Hematopoietic multipotent progenitor cell (in vitro differentiated cells): ENCODE measurements at places on chromosomes 1 and 21.

DNA sequence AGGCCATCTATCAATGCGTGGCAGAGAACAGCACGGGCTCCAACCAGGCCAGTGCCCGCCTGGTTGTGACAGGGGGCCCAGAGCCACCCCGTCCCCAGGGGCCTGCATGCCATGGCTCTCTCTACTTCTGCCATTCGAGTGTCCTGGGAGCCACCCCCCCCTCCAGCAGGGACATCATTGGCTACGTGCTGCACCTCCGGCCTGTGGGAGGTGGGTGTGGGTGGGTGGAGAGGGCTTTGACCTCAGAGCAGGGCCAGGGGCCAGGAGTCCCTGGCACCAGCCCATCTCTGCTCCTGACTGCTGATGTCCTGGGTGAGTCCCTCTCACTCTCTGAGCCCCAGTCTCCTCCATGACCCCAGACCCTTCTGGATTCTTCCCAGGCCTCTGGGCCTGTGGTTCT, 25.3 kb downstream of the SLC27A3 start:
- DNase-seq, result no peak

DNA sequence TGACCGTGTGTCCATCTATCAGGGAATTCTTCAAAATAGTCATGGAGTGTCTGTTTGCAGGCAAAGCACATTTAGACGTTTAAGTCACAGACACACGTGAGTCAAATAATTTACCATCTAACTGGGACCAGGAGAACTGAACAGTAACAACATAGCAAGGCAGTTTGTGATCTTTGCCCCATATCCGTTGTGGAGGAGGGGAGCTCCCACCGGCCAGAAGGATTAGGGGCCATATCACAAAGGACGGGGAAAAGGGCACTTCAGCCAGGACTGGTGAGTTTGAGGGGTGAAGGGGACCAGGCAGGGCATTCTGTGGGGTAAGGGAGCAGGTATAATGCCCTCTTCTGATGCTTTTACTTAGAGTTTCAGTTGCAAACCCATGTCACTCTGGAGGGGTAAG, 22.9 kb downstream of the ELAPOR1 start:
- no peak for DNase-seq

GRCh38 chr1:35656863-35657232, 15.5 kb upstream of the PSMB2 start:
- DNase-seq, result no peak

GRCh38 chr1:53172426-53173128, 24.0 kb upstream of the CPT2 start:
- no peak for DNase-seq

DNA sequence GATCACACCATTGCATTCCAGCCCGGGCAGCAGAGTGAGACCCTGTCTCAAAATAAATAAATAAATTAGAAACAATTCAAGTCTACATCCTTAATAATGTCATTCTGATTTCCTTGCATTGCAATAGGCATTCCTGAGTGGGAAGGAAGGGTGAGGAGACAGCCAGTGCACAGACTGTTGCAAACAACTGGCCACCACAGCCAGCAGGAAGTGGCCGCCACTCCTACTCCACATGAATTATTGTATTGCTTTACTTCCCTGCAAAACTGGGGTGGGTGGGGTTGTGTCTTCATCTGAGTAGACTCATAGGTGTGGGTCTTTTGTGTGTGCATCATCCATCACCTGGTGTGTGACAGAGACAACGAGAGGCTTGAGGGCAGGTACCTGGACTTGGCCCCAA, 60.1 kb downstream of the OPTC start:
- no peak for DNase-seq

GRCh38 chr1:166489670-166490436, 323.1 kb upstream of the FAM78B start:
- DNase-seq, result peak; percentile 28

DNA sequence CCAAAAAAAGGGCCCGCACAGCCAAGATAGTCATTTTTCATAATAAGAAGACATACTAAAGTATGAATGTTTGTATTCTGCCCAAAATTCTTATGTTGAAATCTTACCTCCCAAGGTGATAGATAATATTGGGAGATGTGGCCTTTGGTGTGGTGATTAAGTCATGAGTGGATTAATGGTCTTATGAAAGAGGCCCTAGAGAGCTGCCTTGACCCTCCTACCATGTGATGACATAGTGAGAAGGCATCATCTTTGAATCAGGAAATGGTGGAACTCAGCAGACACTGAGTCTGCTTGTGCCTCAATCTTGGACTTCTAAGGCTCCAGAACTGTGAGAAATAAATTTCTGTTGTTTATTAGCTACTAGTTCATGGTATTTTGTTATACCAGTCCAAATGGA, 11.8 kb upstream of the RNPC3 start:
- DNase-seq, result no peak

DNA sequence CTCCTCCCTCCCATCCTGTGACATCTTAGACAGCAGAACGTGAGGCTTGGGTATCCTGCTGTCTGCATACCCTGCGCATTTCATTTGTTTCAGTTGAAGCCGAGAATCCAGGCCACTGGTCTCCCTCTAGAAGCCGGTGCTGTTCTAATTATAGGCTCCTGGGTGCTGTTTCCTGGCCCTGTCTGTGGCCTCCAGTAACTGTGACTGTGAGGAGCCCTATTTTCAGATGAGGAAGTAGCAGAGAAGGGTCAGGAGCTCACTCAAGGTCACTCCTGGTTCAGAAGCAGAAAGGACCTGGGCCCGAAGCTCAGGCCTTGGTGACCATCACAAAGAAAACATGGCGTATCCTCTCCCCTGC, 24.0 kb downstream of the COQ8A start:
- no peak for DNase-seq

DNA sequence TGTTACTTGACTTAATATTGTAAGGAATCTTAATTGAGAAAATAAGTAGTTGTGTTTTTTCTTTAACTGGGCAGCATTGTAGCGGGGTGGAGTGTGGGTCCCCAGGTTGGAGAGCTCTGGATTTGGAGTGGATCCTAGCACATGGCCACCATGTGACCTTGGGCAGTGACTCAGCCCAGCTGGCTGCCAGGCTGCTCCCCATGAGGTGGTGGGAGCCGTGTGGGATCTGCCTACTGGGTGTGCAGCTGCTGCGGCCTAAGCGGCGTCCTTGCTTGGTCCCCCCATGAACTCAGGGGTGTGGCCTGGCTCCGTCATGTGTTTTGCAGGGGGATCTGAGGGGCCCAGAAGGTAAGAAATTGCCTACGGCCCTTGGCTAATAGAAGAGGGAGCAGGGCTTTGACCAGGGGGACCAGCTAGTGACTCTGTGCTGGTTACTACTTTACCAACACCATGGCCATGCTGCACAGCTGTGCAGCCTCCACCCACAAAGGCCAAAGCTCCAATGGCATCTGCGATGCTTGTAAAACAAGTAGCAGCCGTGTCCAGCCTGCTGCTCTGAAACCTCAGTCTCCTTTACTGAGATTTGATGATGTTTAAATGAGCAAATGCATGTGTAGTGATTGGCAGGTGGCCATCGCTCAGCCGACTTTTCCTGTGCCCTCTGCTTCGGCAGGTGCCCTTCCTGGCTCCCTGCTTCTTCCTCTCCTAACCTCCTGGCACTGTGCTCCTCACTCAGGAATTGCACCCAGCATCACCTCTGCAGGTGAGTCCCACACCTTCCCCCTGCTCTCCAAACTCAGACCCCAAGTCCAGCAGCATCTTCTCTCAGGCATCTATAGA, 68.3 kb downstream of the ADARB1 start:
- DNase-seq, result no peak

DNA sequence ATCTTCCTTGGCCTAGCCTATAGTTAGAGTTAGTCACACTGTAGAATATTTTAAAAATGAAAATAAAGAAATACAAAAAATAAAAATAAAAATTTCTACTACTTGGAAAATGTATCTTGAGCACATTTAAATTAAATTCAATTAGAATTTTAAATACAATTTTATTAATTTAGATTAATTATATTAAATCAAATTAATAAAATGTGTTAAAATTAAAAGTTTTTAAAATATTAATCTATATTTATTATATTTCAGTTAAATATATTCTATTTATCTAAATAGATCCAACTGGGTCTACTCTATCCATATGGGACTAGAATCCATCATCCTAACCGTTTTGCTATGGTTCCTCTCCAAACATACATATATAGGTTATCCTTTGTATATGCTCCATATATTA, 588.3 kb upstream of the TMPRSS15 start:
- no peak for DNase-seq

GRCh38 chr1:37940299-37940947, 6.4 kb downstream of the INPP5B start:
- no peak for DNase-seq

DNA sequence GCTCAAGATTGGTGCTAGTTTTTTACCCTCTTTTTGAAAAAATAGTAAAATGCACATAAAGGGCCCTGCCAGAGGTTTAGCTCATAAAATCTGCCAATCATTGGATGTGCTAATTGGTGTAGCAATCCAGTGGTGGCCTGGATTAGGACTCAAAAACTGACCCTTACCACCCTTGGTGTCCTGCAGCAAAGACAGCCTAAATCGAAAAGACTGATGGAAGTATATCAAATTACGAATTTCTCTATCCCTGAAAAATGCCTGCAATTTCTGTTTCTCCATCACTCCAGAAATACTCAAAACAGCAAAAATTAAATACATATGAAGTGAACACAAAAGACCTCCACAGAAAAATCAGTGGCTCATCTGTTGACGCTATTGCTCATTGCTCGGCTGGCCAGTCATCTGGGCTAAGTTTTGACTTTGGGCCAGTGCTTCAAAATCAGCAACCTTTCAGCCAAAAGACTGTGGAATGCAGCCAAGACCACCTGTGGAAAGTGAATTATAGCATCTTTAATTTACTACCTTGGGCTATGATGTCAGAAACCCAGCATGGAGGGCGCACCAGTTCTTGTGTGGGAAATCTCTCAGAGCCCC, 30.0 kb downstream of the WLS start:
- no peak for DNase-seq

DNA sequence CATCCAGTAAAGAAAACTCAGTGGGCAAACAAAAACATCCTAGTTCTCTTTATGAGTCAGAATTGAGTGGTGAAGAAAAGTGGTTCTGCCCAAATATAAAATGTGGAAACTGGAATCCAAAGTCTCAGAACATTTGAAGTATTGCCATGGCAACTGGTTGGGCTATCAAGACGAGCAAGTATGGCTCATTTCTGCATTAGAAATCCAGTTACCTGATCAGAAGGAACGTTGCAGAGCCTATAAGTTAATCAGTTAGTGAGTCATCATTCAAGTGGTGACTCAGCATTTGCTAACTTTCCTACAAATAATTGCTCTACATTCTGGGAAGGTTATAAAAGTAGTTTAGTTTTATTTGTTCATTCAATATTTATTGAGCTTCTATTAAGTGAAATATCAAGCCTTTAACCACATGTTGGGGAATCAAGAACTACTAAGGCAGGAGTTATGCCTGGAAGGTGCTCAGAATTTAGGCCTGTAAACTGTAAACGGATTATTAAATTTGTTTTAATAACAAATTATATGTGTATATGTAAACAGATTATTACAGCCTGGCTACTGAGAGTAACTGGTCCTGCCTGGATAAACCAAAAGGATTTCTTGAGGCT, 104.3 kb downstream of the PAPPA2 start:
- no peak for DNase-seq

GRCh38 chr21:42748620-42749176, 95.3 kb downstream of the PDE9A start:
- no peak for DNase-seq

DNA sequence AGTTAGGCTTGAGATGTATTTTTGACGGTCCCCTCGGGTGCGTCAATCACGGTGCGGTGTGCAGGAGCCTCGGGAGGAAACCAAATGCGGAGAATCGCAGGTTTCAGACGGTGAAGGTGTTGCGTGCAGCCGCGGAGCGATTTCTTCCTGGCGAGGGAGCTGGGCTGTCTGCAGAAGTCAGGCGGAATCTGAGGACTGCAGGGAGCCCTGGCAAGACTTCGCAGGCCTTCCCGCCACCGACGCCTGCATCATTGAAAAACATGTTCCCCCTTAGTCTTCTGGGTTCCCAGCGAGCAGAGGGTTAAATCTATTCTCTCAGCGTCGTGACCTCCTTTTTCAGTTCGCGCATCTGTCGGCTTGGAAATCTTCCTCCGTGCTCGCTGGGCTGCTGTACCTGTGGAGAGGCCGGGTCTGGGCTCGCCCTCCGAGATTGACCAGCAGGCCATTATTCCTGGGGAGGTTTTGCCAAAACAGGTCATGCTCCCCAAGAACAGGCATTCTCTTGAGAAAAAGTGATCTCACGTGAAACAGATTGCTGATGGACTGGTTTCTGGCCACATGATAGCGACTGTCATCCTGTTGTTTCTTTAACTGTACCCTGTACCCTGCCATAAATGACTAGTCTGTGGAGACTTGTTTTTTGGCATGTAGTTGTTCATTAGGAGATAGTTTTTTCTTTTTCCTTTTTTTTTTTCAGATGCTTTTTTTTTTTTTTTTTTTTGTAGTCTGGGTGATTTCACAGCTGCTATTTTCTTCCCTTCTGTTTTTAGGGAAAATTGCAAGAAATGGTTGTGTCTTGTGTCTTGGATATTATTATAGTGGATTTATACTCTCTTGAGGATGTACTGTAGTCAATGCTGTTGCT, 894 bp downstream of the EPB41 start:
- DNase-seq, result no peak

DNA sequence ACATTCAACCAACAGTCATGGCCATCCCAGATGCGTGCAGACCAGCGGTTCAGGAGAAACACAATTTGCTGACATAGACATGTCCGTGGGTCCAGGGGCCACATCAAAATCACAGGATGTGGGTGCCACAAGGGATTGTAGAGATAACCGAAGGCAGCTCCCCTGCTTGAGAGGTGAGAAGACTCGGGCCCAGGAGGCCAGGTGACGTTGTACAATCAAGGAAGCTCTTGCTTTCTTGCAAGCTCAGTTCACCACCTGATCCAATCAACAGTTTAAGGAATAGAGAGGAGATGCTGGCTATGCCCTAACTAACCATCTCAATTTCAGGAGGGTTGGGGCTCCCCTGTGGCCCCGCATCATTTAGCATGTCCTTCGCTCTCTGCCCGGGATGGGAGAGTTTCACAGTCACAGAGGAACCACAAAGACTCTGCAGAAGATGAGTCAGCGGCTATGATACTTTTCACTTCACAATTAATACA, 19.5 kb downstream of the UBASH3A start:
- no peak for DNase-seq

DNA sequence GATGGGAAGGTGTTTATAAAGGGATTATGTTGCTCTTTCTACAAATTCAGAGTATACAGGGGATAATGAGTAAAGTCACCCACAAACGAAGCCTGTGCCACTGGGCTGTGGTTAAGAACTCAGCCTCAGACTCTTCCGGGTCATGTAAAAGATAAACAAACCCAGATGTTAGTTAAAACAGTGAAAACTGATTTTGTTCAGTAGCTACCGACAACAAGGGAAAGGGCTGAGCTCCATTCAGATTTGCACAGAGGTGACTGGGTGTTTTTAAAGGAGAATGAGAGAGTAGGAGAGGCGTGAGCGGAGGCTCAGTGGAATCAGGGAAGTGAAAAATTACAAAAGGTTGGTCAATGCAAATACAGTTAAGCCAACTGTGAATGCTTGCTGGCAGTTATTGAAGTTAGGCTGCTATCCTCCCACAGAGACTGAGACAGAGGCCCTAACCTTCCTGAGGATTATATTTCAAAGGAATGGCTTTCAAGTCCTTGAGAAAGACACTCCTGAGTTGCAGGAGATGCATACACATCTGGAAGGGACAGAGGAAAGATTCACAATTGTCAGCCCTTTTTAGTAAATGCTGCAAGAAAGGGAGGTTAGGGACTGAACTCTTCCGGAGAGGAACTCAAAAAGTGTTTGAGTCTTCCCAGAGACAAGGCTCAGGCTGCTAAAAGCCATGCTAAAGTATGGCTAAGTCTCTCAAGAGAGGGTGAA, 29.9 kb upstream of the SAMD13 start:
- no peak for DNase-seq
